Cerebellar nuclear complex (tissue), 1 donor: ENCODE measurements at places on chromosomes 1 and 21.

DNA sequence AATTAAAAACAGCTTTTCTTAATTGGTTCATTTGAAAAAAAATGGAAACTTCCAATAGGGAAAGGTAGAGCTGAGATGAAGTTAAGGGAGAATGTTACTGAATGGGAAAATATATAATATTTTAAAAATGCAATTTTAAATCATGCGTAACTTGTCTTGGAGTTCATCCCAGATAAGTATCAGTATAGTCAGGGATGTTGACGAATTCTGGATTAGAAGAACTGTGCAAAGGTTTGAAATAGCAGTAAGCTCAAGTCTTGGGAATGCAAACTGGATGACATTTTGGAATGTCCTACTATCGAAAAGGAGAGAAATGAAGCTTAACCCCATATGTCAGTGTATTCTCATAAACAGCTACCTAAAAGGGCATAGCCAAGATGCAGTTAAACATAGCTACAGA, 4.0 kb upstream of the ST6GALNAC3 start:
- DNase-seq: no peak

DNA sequence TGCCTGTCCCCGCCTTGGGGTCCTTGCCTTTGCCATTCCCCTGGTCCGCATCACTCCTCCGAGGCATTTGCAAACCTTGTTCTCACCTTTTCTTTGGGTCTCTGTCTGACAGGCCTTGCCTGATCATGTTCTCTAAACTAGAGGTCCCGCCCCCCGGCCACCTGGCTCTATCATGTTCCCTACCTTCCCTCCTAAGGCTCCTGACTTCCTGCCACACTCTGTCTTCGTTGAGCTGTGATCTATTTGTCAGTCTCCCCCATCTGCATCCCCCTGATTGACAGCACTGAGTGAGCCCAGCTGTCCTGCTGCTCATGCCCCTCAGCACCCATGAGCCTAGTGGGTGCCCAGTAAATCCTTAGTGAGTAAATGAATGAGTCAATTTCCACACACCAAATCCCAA, 22.8 kb downstream of the ERG start:
- DNase-seq: no peak

GRCh38 chr1:173020138-173020750, 30.5 kb downstream of the TNFSF18 start:
- no peak for DNase-seq

DNA sequence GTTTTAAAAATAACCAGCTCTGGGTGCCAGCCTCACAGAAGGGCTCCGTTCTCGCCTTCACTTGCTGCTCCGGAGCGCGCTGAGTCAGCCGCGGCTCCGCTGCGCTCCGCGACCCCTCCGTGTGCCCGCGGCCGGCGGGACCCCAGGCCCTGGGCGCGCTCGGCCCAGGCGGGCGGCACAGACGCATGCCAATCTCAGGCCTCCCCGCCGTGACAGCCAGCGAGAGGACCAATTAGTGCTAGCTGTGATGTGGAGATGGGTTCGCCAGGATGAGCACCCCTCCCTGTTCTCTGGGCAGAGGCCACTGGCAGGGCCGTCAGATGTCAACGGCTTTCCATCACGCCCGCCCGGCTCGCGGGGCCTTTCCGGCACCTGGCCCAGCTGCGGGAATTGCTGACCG, 293.8 kb downstream of the SPATA17 start:
- DNase-seq: no peak

GRCh38 chr1:20604678-20605077, 15.8 kb downstream of the CDA start:
- DNase-seq: no peak

GRCh38 chr1:34113887-34114286, 51.1 kb downstream of the CSMD2 start:
- DNase-seq: no peak

DNA sequence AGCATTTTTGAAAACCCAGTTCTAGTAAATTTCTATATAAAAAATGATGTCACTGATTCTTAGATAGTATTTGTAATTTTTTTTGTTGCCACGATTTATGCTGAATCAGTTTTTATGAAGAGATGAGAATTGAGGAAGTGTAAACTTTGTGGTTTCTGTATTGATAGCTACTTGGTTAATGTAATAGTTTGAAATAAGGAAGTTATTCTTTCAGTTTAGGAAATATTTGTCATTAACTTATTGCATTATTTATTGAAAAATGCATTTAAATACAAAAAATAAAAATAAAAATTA, 97.8 kb downstream of the ZFYVE9 start:
- no peak for DNase-seq

- DNase-seq: no peak
Observed at GRCh38 chr1:155093911-155094621, 15.4 kb downstream of the EFNA3 start.

DNA sequence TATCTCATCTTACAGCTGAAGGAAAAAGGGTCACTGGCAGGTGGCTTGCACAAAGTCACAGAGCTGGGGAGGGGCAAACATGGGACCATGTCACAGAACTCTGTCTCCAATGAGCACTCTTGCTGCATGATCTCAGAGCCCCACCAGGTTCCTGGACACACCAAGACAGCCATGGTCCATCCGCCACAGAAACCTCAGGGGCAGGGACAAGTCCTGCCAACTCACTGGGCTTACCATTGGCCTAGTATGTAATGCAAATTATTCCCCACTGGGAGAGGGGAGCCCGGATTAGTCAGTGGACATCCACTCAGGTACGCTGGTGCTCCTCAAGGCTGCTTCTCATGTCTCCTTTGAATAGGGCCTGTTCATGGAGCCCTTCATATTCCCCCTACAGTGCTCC, 14.2 kb downstream of the S100A7A start:
- DNase-seq: no peak

- DNase-seq: no peak
Observed at GRCh38 chr1:145716641-145717345, 2.5 kb upstream of the CD160 start.

DNA sequence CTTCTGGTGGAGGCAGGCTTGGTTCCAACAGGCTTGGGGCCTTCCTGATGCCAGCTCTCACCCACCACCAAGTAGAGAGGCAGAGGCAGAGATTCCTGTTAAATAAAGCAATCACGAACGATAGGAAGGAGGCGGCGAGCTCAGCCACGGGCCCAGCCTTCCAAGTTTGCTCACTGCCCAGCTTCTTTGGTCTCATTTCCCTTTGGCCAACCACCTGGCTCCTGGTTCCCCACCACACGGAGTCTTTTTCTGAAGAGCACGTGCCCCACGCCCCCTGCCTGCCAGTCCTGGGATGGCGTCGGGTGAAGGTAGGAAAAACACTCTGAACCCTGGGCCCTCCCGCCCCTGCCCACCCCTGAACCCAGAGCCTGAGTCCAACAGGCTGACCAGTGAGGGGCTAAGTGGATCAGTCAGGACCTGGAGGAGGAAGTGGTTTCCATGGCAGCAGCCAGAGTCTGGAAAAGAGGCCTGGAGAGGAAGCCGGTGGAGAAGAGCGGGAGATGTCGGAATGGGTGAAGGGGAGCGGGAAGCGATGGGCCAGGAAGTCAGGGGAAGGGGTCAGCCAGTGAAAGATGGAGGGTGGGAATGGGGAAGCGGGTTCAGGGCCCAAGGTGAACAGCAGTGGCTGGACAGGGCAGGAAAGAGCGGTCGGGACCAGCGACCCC, 158.2 kb upstream of the KLHDC7A start:
- no peak for DNase-seq

- DNase-seq: no peak
Observed at GRCh38 chr1:218811497-218811896, 362.2 kb upstream of the LYPLAL1 start.

DNA sequence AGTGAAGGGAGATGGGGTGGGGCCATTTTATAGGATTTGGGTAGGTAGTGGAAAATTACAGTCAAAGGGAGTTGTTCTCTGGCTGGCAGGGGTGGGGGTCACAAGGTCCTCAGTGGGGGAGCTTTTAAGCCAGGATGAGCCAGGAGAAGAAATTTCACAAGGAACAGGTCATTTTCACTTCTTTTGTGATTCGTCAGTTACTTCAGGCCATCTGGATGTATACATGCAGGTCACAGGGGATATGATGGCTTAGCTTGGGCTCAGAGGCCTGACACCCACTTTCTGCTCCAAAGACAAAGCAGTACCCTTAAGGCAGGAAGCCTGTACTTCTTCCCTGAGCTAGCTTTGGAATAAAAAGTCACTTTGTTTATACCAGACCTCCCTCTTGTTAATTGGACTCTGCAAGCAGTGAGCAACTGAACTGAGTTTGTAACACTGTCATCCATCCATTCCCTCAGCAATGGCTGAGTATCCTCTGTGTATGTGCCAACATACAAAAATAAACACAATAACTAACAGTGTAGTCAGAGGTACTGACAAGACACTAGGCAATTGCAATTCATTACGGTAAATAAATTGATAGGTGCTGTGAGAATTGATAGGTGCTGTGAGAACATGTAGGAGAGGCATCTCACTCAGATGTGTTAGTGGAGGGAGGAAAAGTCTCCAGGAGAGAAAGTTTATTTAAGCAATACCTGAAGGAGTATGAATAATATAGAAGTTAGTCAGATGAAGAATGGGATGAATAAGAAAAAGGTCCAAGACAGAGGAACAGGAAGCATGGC, 14.7 kb upstream of the RGS2 start:
- DNase-seq: no peak

DNA sequence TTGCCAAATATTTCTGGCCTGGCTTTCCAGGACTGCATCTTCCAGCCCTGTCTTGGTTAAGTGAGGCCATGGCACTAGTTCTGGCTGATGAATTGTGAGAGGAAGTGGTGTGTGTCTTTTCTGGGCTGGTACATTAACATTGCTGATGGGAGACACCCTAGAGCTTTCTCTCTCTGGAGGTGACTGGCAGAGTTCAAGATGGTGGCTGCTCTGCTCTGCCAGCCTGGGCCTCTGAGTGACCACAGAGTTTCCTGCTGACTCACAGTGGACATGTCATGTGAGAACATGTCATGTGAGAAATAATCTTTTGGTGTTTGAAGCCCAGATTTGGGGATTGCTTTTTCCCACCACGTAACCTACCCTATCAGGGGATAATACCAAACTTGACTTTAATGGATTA, 218.0 kb upstream of the KIAA0040 start:
- no peak for DNase-seq

GRCh38 chr21:45032977-45033710, 41.2 kb upstream of the ADARB1 start:
- no peak for DNase-seq
